ENCODE measurements at places on chromosomes 3 and 15.

DNA sequence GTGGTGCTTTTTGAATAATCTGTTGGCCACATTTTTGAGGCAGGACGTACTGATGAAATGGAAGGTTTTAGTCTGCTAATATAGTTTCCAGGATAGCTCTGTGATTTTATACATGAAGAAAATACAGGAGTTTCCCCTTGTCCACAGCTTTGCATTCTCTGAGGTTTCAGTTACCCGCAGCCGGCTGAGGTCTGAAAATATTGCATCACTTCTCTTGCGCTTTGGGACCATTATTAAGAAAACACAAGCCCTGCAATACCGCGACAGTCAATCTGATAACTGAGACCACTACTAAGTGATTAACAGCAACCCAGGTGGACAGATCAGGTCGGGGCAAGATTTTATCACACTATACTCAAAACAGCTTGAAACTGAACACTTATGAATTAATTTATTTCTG, 33.0 kb downstream of the BLM start:
- peak; percentile 79 for DNase-seq

DNA sequence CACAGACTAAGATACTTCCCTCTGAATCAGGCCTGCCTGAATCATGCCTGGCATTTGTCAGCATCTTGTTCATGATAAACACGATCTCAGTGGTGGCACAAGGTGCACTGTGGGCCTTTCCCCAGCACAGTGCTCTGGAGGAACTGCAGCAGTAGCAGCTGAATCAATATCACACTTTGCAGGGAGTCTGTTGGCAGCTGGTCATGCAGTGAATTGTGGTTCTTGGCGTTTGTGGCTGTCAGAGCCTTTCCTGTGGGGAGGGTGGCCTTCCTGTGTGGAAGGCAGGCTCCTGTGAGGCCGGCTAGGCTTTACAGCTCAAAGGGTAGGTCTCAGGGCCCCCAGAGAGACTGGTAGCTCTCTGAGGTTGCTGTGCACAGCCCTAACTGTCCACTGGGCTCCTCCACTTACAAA, 54.4 kb upstream of the TLE3 start:
- no peak for DNase-seq

- no peak for DNase-seq
Observed at GRCh38 chr15:23760024-23760423, 72.9 kb upstream of the NDN start.

DNA sequence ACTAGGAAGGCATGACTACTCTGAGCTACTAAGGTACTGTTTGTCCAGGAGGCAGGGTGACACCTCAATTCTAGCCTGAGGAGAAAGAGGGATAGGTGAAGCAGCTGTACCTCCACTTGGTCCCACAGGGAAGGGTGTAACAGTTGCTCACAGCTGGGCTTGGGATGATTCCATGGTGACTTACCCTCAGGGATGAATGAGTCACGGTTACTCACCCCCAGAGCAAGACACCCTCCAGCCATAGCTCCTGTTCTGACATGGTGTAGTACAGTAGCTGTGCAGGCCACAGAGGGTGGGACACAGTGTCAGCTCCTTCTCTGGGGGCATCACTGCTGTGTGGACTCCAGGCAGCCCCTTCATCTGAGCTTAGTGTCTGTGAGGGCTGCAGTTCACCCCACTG, 868.6 kb upstream of the SEMA6D start:
- no peak for DNase-seq

DNA sequence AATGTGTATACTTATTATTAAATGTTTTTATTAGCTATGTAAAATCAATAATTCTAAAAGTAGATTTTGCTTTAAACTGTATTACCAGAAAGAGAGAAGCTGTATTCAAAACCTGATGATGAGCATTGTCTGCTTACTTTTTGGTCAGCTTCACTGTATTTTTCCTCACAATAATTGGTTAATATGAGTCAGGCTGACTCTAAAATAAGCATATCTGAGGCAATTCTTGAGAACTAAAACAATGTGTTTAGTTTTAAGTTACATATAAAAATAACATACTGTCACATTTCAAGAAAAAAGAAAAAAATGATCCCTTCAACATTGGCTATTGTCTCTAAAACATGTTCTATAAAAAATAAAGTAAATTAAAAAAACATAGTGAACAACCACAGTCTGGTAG, 66.1 kb downstream of the EPHA3 start:
- DNase-seq = no peak

DNA sequence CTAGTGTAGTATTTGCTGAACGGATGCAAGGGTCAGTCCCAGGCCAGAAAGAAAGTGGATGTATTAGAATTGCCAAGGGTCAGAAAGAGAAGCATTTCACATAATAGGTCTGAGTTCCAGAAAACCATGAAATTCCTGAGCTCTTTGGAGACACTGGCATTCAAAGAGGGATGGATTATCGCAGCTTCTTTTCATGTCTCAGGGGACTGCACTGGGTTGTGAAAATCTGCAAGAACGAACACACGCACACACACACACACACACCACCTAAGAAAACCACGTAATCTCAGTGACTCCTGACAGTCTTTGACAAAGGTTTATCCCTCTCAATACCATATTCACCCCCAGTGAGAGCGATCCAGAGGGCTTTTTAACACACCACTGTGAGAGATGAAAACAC, 57.9 kb downstream of the TIPARP start:
- DNase-seq = no peak

All from T-helper 2 cell (primary cell).